ENCODE measurements at places on chromosomes 1 and 21. TPM values are rescaled to one million over a fixed set of nuclear protein-coding genes. Genes with fewer than 3 reads are reported as not detected.

DNA sequence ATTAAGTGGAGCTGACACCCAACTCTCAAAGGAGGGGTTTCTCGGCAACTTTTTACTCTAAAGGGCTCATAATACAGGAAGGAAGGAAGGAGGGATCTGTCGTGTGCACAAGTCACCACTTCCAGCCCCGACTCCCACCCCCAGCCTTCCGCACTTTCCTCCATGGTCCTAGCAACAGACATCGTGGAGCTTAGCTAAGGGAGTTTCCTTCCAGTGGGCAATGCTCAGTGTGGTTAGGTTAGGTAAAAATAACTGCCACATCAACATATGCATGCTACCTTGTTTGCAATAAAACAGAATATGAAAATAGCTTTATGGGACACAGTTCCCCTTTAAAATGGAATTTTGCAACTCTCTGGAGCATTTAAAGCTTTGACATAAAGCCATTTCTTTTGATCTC, 35.2 kb downstream of the KANK4 start:
- no peaks in the 10 kb centered on the region for H3K27me3 ChIP-seq
- H3K27ac ChIP-seq: no peak overlapping the region
- H3K4me1 ChIP-seq: peaks cover 39% of the 10 kb centered on the region
- H3K36me3 ChIP-seq: no peaks in the 10 kb centered on the region

DNA sequence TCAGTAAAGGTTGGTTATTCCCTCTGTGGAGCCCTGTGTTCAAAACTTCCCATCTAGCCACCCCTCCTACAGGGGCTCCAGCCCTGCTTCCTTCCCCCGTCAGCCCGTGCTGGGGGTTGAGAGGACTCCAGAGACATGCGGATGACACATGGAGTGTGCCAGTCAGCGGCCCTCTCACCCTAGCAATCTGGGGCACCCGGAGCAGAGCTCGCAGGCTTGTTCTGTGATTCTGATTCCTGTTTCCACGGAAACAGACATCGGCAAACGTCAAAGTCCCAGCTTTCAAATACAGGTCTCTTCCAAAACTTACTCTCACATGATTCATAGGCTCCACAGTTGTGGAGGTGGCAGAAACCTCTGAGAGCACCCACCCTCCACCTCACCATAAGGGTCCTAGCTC, 9.8 kb upstream of the SSBP3 start:
- H3K27me3 ChIP-seq: no peaks in the 10 kb centered on the region
- no peak overlapping the region for H3K27ac ChIP-seq
- no peak overlapping the region for H3K4me3 ChIP-seq
- H3K4me1 ChIP-seq: peaks cover 5% of the 10 kb centered on the region
- no peaks in the 10 kb centered on the region for H3K36me3 ChIP-seq

- DNase-seq: no peak
- H3K4me3 ChIP-seq: no peak overlapping the region
- H3K4me1 ChIP-seq: peaks cover 12% of the 10 kb centered on the region
- no peak overlapping the region for H3K27ac ChIP-seq
- no peaks in the 10 kb centered on the region for H3K27me3 ChIP-seq
- H3K36me3 ChIP-seq: no peaks in the 10 kb centered on the region
These were observed 15.9 kb downstream of the SMIM12 start for GRCh38 chr1:34843392-34844251.

CLCA4 gene
- total RNA-seq: not detected

DNA sequence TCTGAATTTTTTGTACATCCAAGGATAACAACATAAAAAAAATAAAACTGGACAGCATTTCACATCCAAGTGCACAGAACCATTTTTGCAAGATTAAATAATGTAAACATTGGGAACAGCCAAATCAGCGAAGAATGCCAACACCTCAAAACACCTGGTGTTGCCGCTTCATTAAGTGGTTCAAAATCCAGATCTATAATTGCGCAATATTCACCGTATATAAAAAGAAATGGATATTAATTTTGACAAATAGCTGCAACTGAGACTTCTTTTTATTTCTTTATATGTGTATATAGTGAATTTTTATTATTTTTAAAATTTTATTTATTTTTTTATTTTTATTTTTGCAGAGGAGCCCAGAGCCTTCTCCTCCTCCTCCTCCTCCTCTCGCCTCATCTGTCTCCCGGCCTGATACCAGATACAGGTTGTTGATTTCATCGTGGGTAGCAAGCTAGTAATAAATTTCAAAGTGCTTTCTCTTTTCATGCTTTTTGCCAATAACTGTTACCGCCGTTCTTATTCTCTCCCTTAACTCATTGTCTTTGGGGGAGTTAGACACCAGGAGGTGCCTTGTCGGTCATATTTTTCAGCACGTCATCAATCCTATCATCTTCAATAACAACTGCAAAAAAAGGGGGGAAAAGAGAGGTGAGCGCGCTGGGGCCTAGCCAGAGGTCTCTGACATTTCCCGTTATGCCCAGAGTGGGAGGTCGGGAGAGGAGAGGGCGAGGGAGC, 2.7 kb downstream of the CAMK2N1 start:
- no peak overlapping the region for H3K27ac ChIP-seq
- DNase-seq: no peak

DNA sequence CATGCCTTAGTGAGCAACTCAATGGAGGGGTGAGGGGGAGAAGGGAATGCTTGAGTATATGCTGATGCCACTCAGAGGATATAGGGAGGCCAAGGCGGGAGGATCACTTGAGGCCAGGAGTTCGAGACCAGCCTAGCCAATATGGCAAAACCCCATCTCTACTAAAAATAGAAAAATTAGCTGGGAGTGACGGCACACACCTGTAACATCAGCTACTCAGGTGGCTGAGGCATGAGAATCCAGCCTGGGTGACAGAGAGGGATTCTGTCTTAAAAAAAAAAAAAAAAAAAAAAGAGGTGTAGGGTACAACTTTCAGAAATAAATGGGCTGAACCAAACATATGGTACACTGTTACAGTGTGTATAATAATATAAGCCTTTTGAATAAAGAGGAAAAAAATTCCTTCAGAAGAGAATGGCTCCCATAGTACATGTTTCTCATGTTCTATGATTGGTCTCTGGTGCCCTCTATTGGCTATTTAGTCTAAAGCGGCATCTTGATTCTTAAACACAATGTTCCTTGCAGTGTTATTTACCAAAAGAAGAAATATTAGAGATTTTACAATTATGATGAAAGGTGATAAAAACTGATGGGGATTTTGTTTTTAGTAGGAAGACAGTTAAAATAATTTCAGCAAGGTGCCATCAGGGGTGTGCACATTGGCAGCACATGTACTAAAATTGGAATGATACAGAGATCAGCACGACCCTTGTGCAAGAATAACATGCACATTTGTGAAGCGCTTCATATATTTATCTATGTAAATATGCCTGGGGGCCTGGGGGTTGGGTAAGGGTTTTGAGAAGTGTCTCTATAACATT, 109.8 kb downstream of the PATJ start:
- no peaks in the 10 kb centered on the region for H3K4me1 ChIP-seq
- peak; percentile 79 for DNase-seq
- peaks cover 3% of the 10 kb centered on the region for H3K36me3 ChIP-seq
- no peak overlapping the region for H3K4me3 ChIP-seq

GRCh38 chr1:39936724-39937491, 18.0 kb upstream of the MFSD2A start:
- DNase-seq: no peak
- H3K27me3 ChIP-seq: no peaks in the 10 kb centered on the region
- H3K4me1 ChIP-seq: no peaks in the 10 kb centered on the region
- H3K27ac ChIP-seq: no peak overlapping the region
- H3K36me3 ChIP-seq: no peaks in the 10 kb centered on the region

INSRR gene
- not detected for total RNA-seq

TBX15 gene
- not detected for total RNA-seq

AVPR1B gene
- total RNA-seq: 0.22 TPM

Measured in PC-3 (cell line).